Foreskin keratinocyte (primary cell): ENCODE measurements at places on chromosomes 2 and 18. TPM values are rescaled to one million over a fixed set of nuclear protein-coding genes. Genes with fewer than 3 reads are reported as not detected.

DNA sequence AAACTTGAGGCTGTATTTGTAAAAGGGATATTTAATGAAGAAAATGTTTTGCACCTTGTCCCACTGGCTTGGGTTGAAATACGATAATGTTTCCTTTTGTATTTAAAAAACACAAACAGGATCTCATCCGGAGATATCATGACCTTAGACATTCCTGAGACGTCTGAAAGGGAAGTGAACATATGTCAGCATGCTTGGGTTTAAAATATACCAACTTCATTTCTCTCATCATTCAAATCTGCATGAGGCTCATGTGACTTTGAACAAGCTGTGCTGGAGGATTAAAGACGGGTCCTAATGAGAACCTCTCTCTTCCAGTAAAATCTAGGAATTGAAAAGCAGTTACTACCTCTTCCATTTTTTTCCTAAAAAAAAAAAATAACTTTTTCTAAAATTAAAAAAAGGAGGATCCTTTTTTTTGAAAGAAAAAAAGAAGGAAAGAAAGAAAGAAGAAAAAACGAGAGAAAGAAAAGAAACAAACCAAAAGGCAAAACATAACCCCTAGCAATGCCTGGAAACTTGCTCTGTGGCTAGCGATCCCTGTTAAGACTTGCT is 106.8 kb upstream of the ZFP36L2 start:
- DNase-seq = no peak

DNA sequence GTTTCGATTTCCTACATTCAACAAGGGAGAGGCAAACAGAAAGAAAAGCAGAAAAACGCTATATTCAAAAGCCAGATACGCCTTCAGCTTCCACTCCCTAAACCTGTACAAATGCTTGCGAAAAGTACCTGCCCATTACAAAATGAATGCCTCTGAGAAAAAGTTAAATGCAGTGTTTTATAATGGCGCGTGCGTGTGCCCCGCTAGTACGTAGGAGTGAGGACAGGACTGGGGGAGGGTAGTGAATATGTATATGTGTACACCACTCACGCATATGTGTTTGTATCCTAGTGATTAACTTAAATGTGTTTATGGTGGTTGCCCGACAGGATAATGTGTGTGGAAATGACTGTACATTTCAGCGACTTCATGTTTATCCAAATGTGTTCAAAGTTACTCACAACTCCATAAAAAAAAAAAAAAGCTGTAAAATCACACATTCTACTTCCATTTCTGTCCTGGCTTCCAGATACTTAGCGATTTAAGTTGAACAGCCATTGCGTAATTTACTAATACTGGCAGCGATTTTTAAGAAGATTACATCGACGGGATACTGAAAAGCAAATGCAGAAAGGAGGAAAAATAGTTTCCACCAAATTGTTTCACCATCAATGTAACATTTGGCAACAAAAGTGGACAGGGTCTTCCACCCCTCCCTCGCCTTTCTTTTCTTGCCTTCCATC is 1.3 kb downstream of the NEUROD1 start:
- DNase-seq = no peak

Gene CYP27A1
- 0.44 and 0.56 TPM in 2 replicates for total RNA-seq

Gene COL5A2
- 16.8 and 22.7 TPM in 2 replicates for total RNA-seq
